ENCODE measurements at places on chromosomes 16 and 17.
A peak's percentile ranks its signal among the peaks of the same experiment; 100 is the strongest.

GRCh38 chr17:69096541-69096940 is 35.8 kb upstream of the ABCA9 start:
- no peak for DNase-seq

GRCh38 chr16:200388-200787 is 20.1 kb downstream of the HBQ1 start:
- no peak for DNase-seq

DNA sequence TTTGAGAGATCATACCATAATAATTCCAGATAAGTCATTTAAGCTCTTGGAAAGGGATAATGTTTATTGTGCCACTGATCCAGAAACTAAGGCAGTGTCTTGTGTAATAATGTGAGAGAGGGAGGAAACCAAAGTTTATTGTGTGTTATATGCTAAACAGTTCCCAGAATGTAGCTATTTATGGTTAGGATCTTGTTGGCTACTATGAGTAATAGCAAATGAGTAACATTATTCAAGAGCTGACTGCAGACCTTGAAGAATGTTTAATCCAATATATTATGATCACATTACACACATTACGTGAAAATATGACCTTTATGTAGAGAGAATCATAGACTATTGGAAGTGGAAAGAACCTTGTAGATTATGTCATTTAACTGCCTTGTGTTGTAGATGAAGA is 139.5 kb downstream of the BCAS3 start:
- DNase-seq = no peak

DNA sequence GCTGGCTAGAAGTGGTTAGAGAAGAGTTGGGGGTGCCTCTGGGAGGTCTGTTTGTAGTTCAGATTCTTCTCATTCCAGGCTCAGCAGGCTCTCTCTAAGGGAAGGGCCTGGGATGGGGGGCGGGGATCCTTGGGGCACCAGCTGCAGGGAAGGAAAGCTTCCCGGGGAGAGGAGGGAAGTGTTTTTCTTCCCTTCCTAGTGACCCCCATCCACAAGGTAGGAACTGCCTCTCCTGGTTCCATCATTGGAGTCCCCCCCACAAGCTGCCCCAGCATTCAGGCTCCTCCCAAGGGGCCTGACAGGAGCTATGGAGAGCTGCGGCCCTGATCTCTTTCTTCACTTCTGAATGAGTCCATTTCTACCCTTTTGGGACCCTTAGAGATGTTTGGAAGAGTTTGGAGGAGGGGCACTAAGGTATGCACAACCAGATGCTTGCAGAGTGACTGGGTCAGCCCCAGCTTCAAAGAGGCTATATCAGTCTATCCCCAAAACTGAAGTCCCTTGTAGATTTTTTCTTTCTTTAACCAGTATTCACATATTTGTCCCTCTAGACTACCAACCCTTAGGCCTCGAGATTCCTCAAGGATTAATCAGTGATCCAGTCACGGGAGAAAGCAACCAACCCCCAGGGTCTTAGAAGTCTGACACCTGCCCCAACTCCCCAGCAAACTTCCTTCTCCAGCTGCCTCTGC is 13.9 kb upstream of the FZD2 start:
- DNase-seq = no peak

GRCh38 chr17:71500761-71501555 is 619.9 kb upstream of the SOX9 start:
- DNase-seq = no peak

GRCh38 chr17:12664894-12665262 is 812 bp upstream of the MYOCD start:
- DNase-seq = no peak

GRCh38 chr17:42411361-42411760 is 11.7 kb downstream of the CAVIN1 start:
- DNase-seq = no peak

DNA sequence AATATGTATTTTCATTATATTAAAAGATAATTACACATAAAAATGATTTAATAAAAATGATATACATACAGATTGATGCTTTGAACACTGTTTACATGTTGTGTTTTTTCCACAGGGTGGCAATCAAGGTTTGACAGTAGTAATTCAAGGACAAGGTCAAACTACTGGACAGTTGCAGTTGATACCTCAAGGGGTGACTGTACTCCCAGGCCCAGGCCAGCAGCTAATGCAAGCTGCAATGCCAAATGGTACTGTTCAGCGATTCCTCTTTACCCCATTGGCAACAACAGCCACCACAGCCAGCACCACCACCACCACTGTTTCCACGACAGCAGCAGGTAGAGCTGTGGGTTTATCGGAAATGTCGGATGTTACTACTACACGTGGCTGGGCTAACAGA is 52.2 kb downstream of the C17orf58 start:
- no peak for DNase-seq

DNA sequence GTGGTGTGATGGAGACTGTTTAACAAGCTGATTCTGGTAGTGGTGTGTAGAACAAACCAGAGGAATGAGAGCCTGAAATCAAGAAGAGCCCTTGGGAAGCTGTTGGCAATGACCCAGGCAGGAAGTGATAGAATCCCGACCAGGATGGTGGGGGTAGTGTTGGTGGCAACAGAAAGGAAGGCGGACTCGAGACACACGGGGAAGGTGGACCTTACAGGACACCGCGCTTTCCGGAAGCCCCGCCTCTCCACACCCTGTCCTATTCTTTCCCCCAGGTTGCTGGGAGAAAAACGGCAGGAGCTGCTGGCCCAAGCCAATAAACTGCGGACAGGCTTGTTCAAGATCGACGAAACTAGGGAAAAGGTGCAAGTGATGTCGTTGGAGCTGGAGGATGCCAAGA is 30.0 kb upstream of the KDM6B start:
- DNase-seq = no peak

GRCh38 chr17:9767432-9767991 is 23.9 kb downstream of the DHRS7C start:
- no peak for DNase-seq

DNA sequence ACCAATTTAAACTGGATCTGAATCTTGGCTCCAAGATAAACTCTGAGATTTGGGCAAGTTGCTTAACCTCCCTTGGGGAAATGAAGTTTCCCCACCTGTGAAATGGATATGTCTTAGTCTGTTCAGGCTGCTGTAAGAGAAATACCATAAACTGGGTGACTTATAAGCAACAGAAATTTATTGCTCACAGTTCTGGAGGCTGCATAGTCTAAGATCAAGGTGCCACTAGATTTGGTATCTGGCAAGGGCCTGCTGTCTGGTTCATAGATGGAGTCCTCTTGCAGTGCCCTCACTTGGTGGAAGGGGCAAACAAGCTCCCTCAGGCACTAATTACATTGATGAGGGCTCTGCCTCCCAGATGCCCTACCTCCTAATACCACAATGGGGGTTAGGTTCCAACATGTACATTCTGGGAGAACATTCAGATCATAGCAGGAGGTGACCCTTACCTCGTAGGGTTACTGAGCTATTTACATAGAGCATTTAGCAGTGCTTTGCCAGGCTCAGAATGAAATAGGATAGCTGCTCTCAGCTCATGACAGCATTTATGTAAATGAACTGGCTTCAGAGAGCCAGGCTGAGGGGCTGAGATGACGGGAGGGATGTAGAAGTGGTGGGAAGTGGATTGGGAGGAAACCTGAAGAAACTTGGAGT is 83.9 kb downstream of the SPECC1 start:
- DNase-seq = no peak

DNA sequence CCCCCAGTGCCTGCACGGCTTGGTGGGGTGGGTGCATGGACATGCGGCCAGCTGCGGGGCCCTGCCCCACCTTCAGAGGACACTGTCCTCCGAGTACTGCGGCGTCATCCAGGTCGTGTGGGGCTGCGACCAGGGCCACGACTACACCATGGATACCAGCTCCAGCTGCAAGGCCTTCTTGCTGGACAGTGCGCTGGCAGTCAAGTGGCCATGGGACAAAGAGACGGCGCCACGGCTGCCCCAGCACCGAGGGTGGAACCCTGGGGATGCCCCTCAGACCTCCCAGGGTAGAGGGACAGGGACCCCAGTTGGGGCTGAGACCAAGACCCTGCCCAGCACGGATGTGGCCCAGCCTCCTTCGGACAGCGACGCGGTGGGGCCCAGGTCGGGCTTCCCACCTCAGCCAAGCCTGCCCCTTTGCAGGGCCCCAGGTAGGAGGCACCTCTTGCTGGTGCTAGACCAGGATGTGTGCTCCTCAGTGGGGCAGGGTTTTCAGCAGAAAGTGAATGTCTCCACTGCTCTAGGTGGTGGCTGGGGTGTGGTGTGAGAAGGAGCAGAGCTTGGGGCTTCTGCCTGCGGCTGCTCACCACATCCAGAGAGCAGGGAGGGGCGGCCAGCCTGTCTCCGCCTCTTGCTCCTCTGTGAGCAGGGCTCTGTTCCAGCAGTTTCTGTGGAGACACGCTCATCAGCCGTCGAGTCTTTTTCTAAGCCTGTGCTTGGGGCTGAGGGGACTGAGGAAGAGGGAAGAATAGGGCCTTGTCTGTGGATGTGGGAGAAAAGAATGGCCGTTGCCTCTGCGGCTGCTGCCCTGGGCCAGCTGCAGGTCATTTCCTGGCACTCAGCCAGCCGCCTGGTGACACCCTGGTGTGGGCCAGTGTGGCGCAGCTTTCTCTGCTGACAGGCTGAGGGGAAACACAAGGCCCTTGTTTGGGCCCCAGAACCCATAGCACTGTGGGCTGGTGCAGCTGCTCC is 2.2 kb downstream of the ZNF276 start:
- no peak for DNase-seq

GRCh38 chr16:81445143-81445961 is 744 bp downstream of the CMIP start:
- peak; percentile 78 for DNase-seq

- DNase-seq = no peak
Observed at GRCh38 chr17:30567231-30568116, 90.3 kb downstream of the GOSR1 start.

GRCh38 chr17:12730931-12731521 is 58.3 kb upstream of the ARHGAP44 start:
- no peak for DNase-seq

- DNase-seq = no peak
Observed at GRCh38 chr17:1810450-1811103, 19.1 kb downstream of the SMYD4 start.

DNA sequence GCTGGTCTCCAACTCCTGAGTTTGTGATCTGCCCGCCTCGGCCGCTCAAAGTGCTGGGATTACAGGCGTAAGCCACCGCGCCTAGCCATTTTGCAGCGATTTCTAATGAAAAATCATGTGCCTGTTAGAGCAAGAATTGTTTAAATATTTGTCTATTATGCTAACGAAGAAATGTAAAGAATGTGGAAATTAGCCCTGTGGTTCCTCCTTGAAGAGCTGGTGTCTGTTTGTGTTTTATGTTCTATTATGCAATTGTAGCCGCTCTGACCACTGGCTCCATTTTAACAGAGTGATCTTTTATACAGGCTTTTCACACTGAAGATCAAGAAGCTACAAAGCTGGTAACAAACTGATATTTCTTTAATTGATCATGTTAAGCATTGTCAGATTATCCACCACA is 217.3 kb downstream of the USP22 start:
- no peak for DNase-seq

GRCh38 chr16:3503523-3503922 is 2.7 kb downstream of the CLUAP1 start:
- DNase-seq = peak; percentile 23

DNA sequence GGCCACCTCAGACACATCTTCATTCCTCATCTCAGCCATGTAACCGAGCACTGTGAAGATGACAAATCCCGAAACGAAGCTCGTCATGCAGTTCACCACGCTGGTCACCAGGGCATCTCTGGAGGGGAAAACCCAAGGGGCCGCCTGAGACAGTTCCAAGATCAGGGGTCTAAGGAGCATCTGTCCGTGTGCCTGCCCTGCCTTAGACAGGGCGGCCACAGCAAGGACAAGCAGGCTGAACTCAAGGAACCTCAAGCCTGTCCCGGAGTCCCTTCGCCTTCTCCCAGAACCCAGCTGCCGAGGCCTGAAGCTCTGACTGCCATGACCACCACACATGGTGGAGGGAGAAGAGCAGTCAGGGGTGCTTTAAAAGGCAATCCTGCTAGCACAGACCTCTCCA is 22.7 kb downstream of the SLC6A4 start:
- peak; percentile 75 for DNase-seq

DNA sequence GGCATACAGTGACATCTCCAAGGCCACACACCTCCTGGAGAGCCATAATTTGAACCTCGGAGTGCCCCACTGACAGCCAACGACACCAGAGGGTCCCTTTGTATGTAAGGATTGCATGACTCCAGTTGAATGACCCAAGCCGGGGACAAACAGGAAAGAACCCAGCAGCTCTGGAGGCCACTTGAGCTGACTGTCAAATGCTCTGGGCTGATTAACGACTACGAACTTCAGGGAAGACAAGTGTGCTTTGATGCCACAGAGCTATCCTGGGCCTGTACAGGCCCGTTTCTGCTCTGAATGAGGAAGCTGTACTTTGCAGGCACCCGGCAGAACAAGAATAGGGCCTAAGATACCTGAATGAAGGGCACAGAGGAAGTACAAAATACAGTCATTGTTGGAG is 404.6 kb downstream of the SLC39A11 start:
- DNase-seq = no peak

- DNase-seq = no peak
Observed at GRCh38 chr17:2926019-2926650, 129.9 kb downstream of the RAP1GAP2 start.

GRCh38 chr16:87457709-87458423 is 35.0 kb downstream of the ZCCHC14 start:
- DNase-seq = peak; percentile 53

DNA sequence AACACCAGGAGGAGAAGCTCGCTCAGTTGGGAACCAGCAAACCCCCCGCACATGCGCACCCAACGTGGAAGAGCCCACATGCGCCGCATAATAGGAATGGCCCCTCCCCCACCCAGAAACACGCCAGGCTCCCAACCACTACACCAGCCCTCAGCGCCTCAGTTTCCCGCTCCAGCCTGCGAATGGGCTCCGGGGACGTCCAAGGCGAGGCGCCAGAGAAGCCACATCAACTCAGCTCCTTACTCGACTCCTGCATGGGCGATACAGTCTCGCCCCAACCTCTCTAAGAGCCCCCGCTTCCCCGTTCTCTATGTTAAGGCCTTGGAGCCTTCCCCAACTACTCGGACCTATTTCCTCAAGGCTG is 504 bp downstream of the SRSF1 start:
- no peak for DNase-seq

Data from GM20000 (cell line).